ENCODE measurements at places on chromosomes 11 and 22. TPM values are rescaled to one million over a fixed set of nuclear protein-coding genes. Genes with fewer than 3 reads are reported as not detected.

Gene TRPM5
- 5.6 TPM for polyA plus RNA-seq

Gene GLB1L3
- 0.27 TPM for polyA plus RNA-seq

Gene GTSE1
- 17.3 TPM for polyA plus RNA-seq

Gene MS4A10
- 0.31 TPM for polyA plus RNA-seq

Gene FADS2
- 90.9 TPM for polyA plus RNA-seq

Gene FOLH1
- 20.2 TPM for polyA plus RNA-seq

Gene CST6
- not detected for polyA plus RNA-seq

Gene IGSF22
- polyA plus RNA-seq, result 1.5 TPM

Gene TMEM41B
- 41.5 TPM for polyA plus RNA-seq

Gene HPS4
- 31.0 TPM for polyA plus RNA-seq

Gene TBC1D10A
- 19.9 TPM for polyA plus RNA-seq

Gene HEPN1
- not detected for polyA plus RNA-seq

Gene PRPF19
- polyA plus RNA-seq, result 89.2 TPM

Gene MAPK8IP2
- 0.72 TPM for polyA plus RNA-seq

Gene GDPD5
- polyA plus RNA-seq, result 9.0 TPM

Gene CARD16
- 19.9 TPM for polyA plus RNA-seq

Gene HBG1
- polyA plus RNA-seq, result 8.3 TPM

Gene MRGPRF
- polyA plus RNA-seq, result 28.1 TPM

Gene MPPED1
- polyA plus RNA-seq, result 0.88 TPM

Gene KCNQ1
- polyA plus RNA-seq, result 9.5 TPM

Gene CD81
- 612 TPM for polyA plus RNA-seq

Gene CLCF1
- polyA plus RNA-seq, result 12.9 TPM

Data from left renal pelvis (tissue), 4 donors.